ENCODE measurements at places on chromosomes 11 and 22.

DNA sequence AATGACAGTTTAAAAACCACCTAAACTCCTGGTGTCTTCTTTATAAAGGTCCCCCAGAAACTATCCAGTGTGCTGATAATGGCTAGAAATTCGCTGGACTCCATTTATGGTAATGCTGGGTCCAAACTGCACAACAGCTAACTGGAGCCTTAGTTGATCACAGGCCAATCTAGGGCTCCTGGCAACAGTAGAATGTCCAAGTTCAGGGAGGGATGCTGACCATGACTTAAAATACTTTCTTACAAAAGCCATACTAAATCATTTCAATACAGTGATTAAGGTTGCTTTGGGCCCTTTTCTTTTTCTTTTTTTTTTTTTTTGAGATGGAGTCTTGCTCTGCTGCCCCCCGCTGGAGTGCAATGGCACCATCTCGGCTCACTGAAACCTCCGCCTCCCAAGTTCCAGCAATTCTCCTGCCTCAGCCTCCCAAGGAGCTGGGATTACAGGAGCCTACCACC, 14.5 kb upstream of the GAB2 start:
- DNase-seq: no peak

GRCh38 chr11:73641668-73642067, 4.7 kb upstream of the PLEKHB1 start:
- DNase-seq: no peak

- no peak for DNase-seq
These were observed 400.4 kb downstream of the TBC1D22A start for GRCh38 chr22:47162865-47163264.

- no peak for DNase-seq
These were observed 181.5 kb upstream of the E2F8 start for GRCh38 chr11:19422276-19422675.

DNA sequence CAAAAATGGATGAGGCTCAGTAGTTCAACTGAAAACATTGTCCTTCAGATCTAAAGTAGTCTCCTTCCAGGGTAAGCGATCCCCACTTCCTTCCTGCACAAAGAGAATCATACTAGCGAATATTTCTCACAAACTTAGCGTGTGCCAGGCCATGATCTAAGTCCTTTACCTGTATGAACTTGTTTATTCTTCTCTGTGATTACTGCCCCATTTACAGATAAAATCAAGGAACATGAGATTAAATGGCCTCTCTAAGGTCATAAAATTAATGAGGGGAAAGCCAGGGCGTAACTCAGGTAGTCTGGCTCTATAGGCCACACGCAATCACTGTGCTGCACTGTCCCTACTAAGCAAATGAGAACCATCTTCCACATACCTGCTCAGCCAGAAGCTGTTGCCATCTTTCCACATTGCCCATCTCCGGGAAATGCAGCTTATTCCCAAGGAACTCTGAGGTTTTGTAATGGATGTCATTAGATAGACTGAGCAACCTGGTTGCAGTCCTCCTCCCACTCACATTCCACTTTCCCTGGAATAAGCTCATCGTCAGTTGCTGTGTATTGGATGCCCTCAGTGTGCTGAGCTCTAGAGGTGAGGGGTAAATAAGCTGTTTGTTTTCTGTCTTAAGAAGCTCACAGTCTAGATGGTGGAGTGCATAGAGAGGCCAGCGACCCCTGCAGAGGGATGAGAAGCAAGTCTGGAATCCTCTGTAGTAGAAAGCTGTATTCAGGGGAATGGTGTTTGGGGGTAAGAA, 146.3 kb downstream of the SNX19 start:
- DNase-seq: no peak

DNA sequence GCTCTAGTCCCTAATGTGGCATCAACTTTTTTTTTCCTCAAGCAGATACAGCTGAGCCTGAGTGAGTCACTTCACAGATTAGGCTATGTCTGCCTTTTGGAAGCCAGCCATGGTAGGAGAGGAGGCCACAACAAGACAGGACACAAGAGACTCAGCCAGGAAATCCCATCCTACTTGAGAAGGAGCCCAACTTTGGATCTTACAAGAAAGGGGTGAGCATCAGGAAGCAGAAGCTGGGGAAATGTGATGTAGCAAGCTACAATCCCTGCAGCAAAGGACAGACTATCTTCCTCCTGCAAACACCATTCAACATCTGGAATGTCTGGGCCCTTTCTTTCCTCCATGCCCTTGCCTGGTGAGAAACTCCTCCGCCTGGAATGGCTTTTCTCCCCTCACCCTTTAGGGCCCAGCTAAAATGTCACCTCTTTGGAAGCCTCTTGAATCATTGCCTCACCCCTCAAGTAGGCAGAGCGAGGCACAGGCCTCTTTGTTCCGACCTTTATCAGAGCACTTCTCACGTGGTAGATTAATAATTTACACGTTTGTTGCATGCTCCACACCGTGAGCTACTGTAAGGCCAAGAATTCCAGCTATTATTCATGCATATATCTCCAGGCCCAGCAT, 156.4 kb upstream of the PITPNB start:
- DNase-seq: peak; percentile 77

GRCh38 chr22:49756201-49756600, 71.5 kb downstream of the BRD1 start:
- DNase-seq: no peak

DNA sequence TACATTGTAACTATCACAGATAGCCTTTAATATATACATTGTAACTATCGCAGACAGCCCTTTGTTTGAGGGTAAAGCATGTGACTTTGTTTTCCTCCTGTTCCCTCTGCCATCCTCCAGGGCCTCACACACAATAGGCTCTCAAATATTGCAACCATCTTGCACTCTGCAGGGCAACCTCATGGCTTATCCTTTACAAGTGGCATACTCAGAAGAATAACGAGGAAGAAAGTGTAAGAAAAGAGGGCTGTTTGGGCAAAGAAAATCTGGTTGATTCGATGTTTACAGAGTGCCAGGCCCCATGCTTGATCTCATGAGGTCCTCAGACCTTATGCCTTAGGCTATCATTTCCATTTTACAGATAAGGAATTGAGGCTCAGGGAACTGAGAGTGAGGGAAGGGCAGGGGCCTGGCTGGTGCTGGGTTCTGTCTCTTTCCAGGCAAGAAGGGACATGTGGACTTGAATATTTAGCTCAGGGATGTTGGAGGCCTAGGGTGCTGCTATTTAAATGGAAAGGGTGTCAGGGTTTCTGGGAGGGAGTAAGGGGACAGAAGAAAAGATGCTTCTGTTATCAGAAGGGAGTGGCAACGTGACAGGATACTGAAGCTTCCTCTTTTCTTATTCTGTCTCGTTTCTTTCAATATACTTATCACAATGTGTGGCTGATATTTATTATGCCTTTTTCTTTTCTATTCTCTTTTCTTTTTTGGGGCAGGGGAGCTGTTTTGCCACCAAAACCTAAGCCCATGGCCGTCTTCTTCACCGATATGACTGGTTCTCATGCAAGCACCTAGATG, 1.1 kb upstream of the SAMM50 start:
- DNase-seq: no peak
